Kidney (tissue), 22 donors: ENCODE measurements at places on chromosomes 7 and 10. TPM values are rescaled to one million over a fixed set of nuclear protein-coding genes. Genes with fewer than 3 reads are reported as not detected.

DNA sequence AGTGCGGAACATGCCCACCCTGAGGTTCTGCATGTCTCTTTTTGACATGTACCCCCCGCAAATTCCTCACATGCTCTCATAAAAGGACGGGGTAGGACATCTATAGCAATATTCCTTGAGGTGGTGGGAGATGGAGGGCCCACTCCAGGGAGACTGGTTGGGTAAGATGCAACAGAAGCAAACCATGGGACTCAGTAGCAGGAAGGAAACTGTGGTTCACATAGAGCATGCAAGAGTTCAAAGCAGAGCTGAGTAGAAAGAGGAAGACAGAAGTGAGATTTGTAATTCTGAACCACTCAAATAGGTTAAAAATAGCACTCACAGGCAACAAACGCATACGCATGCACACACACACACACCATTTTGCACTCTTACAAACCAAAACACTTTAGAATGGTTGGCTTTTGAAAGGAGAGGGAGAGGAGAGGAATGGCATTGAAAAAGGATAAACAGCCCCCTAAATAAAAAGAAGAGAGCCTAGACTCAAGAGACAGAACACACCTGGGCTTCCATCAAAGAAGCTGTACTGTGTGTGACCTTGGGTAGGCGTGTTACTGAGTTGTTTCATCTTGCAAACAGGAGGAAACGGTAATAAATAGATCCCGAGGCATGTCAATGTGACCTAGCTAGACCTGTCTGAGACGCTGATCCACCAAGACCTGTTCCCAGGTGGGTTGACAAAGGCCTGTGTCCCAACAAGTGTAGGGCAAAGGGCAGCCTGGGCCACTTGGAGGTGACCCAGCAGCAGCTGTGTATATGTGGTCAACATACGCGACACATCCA, 77.6 kb upstream of the LRRC4 start:
- DNase-seq, result no peak

- DNase-seq, result no peak
Measured at GRCh38 chr7:31249671-31250070, 90.9 kb downstream of the NEUROD6 start.

GRCh38 chr10:103853428-103854264, 1.7 kb downstream of the SH3PXD2A start:
- DNase-seq, result no peak

GRCh38 chr10:62583876-62584615, 209.9 kb downstream of the ZNF365 start:
- no peak for DNase-seq

- DNase-seq, result no peak
Measured at GRCh38 chr7:107843184-107843583, 40.2 kb upstream of the SLC26A3 start.

DNA sequence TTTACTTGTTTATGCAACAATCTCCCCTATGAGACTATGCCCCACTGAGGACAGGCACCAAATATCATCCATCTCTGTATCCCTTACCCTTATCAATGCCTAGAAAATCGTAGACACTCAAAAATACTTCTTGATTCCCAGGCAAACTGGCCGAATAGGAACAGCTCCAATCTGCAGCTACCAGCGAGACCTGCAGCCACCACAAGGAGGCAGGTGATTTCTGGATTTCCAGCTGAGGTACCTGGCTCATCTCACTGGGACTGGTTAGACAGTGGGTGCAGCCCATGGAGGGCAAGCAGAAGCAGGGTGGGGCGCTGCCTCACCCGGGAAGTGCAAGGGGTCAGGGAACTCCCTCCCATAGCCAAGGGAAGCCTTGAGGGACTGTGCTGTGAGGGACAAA, 10.8 kb upstream of the PPP1R3C start:
- no peak for DNase-seq

DNA sequence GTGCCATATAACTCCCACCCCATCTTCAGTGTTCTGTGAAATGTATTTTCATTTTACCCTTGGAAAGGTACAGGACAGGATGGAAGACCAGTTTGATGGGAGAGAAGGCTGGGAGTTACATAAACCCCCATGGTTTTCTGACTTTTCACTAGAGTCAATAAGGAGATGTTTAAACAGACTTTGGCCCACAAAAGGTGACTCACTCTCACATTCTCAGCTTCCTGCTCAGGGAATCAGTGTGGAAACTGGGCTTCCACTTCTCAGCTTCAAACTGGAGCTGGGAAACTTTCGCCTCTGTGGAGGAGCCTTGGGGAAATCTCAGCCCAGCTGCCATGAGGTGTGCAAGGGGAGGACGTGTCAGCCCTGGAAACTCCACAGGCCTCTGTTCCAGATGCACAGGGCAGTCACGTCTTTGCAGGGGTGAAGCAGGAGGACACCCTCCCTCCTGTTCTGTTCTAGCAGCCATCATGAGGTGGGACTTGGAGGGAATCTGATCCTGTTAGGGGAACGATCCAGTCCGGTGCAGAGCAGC, 560.5 kb upstream of the GALNT17 start:
- DNase-seq, result no peak

DNA sequence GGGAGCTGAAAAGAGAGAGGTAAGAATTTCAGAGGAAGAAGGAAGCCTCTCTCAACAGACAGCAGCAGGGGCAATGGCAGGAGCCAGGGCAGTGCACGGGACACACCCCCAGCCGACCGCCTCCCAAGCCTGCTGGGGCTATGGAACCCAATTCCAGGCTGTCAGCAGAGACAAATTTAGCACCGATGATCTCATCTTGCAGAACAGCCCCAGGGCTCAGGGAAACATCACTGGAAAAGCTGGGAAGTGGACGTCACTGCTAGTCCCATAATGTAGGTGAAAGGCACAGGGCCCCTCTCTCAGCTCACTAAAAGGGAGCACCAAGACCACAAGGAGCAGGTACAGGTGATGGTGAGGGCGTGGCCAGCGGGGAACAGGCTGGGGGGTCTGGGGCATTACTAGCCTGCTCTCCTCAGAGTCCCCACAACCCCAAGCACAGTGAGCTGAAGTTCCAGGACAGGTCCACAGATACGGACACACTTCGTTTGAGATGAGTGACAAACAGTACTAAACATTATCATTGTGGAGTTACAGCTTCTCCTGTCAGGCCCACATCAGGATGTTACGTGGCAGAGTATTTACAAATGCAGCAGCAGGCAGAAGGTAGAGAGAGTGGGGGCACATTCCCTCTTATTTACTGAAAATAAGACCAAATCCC, 103.7 kb downstream of the PLXNA4 start:
- peak; percentile 65 for DNase-seq

DNA sequence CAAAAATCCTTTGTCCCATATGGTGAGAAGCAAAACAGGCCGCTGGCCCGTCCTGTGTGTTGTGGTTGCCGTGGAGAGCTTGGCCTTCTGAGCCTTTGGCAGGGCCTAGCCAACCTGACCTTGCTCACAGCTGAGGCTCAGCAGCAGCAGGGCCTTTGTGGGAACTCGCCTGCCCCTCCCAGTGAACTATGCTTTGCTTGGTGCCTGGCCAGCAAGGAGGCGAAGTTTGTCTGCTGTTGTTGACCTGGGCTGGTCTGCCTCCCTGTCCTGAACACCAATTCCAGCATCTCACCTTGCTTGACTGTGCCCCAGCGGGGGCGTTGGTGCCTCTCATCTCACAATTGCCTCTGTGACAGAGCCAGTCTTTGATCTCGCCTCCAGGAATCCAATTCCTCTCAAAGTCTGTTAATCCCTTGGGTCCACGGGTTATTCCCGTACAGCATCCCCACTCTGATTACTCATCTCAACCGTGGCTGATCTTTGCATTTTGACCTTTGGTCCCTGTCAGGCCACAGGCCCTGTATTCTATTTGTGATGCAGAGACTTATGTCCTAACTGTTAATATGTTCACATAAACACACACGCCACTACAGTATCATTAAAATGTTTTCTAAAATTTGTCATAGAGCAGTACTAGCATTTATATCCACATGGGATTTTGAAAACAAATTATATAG, 22.6 kb downstream of the EPDR1 start:
- peak; percentile 46 for DNase-seq

- no peak for DNase-seq
Measured at GRCh38 chr10:95755511-95756004, 405 bp upstream of the ENTPD1 start.

DNA sequence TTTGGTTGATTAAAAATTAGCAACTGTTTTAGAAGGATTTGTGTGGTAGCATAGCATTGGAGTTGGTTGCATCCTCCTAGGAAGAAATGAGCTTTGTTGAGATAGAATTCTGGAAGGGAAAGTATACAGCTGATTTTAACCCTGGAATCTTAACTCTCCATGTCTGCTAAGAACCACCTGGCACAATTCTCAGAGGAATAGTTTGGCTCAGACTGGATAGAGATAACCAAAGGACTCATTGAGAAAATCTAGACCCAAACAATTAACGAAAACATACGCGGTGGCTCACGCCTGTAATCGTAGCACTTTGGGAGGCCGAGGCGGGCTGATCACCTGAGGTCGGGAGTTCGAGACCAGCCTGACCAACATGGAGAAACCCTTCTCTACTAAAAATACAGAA, 99.1 kb upstream of the AOAH start:
- DNase-seq, result no peak

- no peak for DNase-seq
Measured at GRCh38 chr10:84254552-84255478, 10.0 kb downstream of the RGR start.

GRCh38 chr7:74202841-74203556, 6.8 kb upstream of the LAT2 start:
- DNase-seq, result peak; percentile 38

GRCh38 chr10:58220769-58221451, 46.8 kb downstream of the IPMK start:
- no peak for DNase-seq

DNA sequence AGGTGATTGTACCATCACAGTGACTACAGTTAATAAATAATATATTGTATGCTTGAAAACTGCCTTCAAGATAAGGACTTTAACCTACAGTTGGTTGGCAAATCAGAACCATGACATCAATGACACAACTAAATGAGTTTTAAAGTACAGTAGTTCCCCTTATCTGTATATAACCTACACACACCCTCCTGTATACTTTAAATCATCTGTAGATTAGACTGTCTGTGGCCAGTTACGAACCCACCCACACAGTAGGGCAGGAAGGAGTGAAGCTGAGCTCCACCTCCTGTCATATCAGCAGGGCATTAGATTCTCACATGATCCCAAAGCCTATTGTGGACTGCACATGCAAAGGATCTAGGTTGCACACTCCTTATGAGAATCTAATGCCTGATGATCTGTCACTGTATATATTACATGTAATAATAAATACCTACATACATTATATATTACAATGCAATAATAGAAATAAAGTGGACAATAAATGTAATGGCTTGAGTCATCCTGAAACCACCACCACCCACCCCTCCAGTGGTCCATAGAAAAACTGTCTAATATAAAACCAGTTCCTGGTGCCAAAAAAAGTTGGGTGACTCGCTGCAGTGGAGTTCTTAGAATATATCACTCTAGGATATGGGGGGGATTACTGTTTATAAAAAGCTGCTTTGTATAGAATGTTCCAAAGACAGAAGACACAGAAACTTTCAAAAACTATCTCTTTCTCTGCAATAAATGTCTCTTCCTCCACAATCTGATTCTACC, 5.6 kb downstream of the TPK1 start:
- no peak for DNase-seq

- no peak for DNase-seq
Measured at GRCh38 chr10:78318305-78318704, 284.6 kb downstream of the RPS24 start.

DNA sequence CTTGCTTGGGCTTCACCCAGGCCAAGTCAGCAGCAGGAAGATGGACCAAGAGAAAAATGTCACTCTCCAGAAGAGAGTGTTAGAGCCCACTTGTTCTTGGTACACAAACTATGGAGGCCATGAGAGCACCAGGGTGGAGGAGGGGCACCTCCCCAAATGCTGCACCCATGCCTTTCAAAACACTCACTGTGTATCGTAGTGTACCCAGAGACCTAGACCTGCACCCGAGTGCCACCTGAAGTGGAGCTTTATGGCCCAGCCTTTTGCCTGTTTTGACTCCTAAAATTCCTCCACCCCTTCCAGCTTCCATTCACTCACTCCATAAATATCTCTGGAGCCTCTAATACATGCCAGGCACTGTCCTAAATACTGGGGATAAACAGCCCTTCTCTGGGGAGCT, 5.0 kb downstream of the SFTPD start:
- no peak for DNase-seq

DNA sequence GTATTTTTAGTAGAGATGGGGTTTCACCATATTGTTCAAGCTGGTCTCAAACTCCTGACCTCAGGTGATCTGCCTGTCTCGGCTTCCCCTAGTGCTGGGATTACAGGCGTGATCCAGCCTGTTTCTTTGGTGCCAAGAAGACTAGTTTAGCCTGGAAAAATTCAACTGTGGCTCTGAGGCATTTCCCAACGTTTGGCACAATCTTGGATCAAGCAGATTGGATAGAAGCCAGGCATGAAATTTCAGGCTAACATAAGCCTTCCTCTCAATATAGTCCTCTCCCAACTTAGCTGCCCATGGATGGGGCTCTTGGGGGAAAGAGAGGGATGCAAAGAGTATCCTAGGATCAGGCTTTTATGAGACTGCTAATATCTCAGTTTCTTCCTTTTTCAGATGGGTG, 53.8 kb downstream of the APBB1IP start:
- DNase-seq, result no peak

DNA sequence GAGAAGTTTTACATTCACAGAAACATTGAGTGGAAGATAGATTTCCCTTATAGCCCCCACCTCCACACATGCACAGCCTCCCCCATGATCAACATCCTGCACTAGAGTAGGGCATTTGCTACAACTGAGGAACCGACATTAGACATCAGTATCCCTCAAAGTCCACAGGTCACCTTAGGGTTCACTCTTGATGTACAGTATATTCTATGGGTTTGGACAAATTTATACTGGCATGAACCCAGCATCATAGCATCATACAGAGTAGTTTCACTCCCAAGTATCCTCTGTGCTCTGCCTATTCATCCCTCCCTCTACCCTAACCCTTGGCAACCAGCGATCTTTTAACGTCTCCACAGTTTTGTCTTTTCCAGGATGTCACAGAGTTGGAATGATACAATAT, 64.4 kb downstream of the VSTM4 start:
- DNase-seq, result peak; percentile 6

DNA sequence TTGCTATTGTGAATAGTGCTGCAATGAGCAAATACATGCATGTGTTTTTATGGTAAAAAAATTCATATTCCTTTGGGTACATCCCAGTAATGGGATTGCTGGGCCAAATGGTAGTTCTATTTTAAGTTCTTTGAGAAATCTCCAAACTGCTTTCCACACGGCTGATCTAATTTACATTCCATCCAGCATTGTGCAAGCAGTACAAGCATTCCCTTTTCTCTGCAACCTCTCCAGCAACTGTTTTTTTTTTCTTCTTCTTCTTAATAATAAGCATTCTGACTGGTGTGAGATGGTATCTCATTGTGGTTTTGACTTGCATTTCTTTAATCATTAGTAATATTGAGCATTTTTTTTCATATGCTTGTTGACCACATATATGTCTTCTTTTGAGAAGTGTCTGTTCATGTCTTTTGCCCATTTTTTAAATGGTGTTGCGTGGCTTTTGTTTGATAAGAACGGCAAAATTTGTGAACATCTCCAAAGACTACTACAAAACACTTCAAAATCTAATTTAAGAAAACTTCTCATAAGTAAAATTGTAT, 136.1 kb upstream of the MYO3A start:
- DNase-seq, result no peak

The ZWINT gene
- 5.0 TPM for polyA plus RNA-seq

The NFE2L3 gene
- 5.2 TPM for polyA plus RNA-seq

The TBX20 gene
- polyA plus RNA-seq, result not detected

The SPDYE1 gene
- not detected for polyA plus RNA-seq

The GHRHR gene
- 0.75 TPM for polyA plus RNA-seq

The STOX1 gene
- polyA plus RNA-seq, result 1.5 TPM

The SND1 gene
- polyA plus RNA-seq, result 83.0 TPM

The SYNPO2L gene
- polyA plus RNA-seq, result 0.15 TPM

The HOXA11 gene
- polyA plus RNA-seq, result 5.5 TPM

The NRCAM gene
- polyA plus RNA-seq, result 16.8 TPM

The ZPBP gene
- polyA plus RNA-seq, result not detected

The GPR22 gene
- polyA plus RNA-seq, result not detected
